ENCODE measurements at places on chromosomes 13 and 19. TPM values are rescaled to one million over a fixed set of nuclear protein-coding genes. Genes with fewer than 3 reads are reported as not detected.

The ZNF506 gene
- 16.8 TPM for total RNA-seq

The GRIK5 gene
- total RNA-seq, result 0.56 TPM

The SRRM5 gene
- total RNA-seq, result 0.37 TPM

The PSPN gene
- total RNA-seq, result 2.6 TPM

The OR7A5 gene
- total RNA-seq, result not detected

The USHBP1 gene
- total RNA-seq, result not detected

The ZNF99 gene
- not detected for total RNA-seq

The KCNN1 gene
- total RNA-seq, result not detected

The PLK5 gene
- total RNA-seq, result not detected

The SHC2 gene
- not detected for total RNA-seq

The C2CD4C gene
- not detected for total RNA-seq

The ZNF700 gene
- total RNA-seq, result 16.9 TPM

The ATP4B gene
- total RNA-seq, result not detected

The C19orf81 gene
- not detected for total RNA-seq

The MEIS3 gene
- not detected for total RNA-seq

The CGB1 gene
- not detected for total RNA-seq

The TPT1 gene
- 3,198 TPM for total RNA-seq

The IGFL3 gene
- not detected for total RNA-seq

Data from activated CD8-positive, alpha-beta memory T cell treated with anti-CD3 and anti-CD28 coated beads, Interleukin-2, amount 10 ng/mL, durations not matched to agents 7 days and 5 days (primary cell).